NCI-H1092 treated with DMSO at 0.1 percent for 48 hours (cell line): ENCODE measurements at places on chromosomes 3 and 15.

GRCh38 chr3:155382396-155383042, 89.0 kb upstream of the STRIT1 start:
- peak; percentile 29 for DNase-seq

DNA sequence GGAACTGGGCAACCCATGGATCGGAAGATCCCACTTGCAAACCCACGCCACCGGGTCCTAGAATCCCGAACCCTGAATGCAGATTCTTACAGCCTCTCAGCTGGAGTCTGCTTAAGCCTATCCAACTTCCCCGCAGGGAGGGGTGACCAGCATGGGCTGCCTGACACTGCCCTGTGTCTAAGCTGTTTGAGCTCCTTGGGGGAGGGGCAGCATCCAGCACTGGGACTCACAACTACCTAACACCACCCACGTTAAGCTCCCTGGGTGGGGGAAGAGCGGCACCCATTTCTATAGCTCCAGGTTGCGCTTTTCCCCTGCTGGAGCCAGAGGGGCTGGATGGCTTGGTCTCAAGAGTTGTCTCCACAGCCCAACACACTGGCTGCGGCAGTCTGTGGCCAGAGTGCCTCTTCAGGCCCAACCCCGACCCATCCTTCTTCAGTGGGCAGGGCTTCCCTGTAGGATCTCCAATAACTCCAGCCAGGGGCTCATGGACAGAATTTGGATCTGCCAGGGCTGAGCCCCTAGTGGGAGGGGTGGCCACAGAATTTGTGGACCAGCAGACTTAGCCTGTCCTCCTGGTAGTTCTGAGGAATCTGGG, 649.2 kb downstream of the TUSC7 start:
- no peak for DNase-seq

GRCh38 chr3:154954757-154955156, 125.4 kb upstream of the MME start:
- no peak for DNase-seq

DNA sequence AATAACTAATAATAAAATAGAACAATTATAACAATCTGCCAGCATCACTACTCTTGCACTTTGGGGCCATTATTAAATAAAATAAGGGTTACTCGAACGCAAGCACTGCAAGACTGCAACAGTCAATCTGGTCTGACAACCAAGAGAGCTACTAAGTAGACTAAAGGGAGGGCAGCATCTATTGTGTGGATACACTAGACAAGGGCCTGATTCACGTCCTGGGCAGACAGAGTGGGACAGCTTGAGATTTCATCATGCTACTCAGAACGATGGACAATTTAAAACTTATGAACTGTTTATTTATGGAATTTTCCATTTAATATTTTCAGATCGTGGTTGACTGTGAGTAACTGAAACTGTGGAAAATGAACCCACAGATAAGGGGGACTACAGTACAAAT, 39.5 kb downstream of the TNIK start:
- no peak for DNase-seq

GRCh38 chr15:71295603-71296314, 180.5 kb downstream of the THSD4 start:
- DNase-seq: no peak

DNA sequence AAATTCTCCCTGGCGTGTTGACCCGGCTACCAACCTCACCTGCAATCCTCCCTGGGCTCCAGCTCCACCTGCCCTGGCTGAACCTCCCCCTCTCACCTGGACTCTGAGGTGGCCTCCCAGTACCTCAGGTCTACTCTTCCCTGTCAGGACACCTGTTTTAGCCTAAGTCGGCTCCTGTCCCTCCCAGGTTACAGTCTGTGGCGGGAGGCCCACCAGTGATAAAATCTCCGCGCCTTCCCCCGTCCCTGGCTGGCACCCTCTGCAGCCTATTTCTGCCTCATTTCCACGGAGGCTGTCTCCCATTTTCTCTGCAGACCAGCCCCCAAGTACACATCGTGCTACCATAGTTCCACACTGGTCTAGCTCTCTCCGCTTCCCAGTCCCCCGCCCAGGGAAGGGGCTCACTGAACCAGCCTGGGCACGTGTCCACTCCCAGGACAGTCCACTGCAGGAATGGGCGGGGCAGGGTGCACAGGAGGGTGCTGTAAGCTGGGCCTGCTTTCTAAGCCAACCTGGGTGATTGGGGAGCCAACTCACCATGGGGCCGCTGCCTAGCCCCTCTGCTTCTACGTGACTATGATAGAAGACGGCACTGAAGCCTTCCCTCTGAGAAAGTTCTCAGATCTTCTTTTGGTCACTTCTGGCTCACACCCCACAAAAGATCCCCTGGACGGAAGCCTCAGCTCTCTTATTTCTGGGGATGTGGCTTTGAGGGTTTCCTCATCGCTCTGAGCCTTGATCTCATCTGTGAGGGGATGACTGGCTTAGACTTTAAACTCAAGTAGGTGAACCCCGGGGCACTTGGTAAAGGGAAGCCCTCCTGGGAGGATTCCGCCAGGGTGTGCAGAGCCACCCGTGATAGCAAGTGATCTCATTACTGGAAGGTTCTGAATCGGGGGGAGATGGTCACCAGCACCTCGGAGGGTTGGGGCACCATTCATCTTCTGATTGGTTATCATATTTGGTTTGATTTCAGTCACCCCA, 96.6 kb downstream of the NSMCE3 start:
- no peak for DNase-seq

DNA sequence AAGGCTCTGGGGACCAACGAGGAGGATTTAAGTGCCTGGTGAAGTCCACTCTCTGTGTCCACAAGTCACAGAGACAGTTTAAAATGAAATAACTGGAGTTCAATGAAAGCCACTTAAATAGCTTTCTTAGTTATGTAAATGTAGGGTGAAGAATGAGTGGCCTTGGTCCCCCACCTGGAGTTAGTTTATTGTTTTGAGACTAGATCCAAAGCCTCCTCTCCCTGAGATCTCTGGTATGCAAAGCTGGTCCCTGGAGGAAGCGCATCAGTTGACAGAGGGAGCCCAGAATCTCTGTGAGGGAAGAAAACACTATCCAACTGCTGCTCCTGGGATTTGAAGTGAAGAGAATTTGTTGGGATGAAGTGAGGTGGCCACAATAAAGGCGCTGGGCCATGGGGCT, 40.5 kb downstream of the EXOG start:
- no peak for DNase-seq

- DNase-seq: no peak
Measured at GRCh38 chr3:49019941-49020329, 1.6 kb upstream of the DALRD3 start.

DNA sequence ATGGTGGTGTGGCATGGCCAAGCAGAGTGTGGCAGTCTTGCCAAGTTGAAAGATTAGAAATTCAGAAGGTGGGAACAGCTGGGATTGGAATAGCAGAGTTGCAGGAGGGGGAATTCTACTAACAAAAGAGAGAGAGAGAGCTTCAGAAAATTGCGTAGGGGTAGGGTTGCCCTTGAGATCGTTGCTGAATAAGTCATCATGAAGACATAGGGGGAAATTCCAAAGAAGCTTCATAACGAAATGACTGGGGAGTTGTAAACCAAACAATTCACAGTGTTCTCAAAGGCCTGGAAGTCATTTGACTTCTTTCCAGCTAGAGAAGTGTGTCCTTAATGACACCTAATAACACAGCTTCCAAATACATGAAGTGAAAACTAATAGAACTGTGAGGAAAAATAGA, 26.3 kb upstream of the TIPARP start:
- DNase-seq: no peak

GRCh38 chr3:120100711-120101110, 6.5 kb upstream of the GSK3B start:
- no peak for DNase-seq

- DNase-seq: no peak
Measured at GRCh38 chr3:125767641-125768040, 172.3 kb upstream of the OSBPL11 start.

GRCh38 chr15:77251662-77252061, 168.2 kb downstream of the PEAK1 start:
- no peak for DNase-seq

DNA sequence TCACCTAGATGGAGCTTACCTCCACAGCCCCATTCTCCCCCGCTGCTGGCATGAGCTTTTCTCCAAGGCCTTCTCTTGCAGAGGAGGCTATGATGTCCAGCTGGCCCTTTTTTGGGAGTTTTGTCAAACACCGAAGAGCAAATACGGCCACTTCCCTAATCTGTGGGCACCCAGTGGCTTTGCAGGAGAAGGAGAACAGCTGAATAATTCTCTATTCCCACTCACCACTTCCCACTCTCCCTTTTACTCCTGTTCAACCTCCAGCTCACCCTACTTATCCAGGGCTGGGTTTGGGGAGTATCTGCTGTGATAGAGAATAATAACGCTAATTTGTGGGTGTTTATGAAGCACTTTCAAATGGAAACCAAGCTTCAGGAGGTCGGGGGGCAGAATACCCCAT, 93.0 kb downstream of the AAGAB start:
- no peak for DNase-seq

DNA sequence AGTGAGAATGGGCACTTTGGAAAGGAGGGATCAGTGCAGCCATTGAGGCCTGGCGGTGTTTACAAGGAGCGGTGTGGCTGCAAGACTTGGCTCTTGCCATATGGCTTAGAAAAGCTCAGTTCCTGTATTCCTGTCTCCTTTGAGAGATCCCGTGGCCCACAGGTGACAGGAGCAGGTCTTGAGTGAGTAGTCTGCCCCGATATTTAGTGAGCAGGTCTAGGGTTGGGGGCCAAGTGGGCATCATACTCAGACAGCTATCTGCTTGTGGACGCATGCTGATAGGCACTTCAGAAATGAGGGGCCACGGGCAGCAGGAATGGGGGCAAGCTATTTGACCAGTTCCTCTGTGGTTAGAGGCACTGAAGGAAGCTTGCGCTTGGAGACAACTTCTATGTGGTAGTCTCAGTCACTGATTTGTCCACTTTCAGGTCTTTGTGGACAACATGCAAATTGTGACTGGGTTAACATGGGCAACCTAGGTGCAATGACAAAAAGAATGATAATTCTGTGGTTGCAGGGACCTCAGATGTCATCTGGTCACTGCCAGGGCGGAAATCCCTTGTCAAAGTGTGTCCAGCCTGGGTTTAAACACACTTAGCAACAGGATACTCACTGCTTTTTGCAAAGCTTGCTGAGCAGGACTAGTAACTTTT, 1.1 kb downstream of the TMED3 start:
- DNase-seq: no peak

DNA sequence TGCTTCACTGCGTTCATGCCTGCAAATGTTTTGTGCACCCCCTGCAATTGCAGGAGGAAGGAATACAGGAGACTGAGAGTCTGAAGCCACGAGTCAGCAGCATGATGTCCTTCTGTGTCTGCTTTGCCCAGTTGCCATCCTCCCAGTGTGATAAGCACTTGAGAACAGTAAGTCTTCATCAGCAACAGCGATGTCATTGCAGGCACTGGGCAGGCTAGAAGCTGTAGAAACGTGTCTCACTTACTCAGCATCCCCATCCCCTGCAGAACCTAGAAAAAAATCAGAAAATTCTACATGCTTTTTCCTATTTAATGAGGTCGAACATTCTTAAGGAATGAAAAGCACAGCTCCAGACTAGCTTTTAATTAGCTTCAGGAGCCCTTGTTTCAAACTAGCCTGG, 156.5 kb upstream of the LPP start:
- DNase-seq: no peak

- no peak for DNase-seq
Measured at GRCh38 chr15:88202231-88202630, 54.3 kb downstream of the NTRK3 start.

- DNase-seq: no peak
Measured at GRCh38 chr3:191094057-191094845, 104.8 kb upstream of the OSTN start.

- no peak for DNase-seq
Measured at GRCh38 chr3:102299125-102299877, 135.5 kb upstream of the ZPLD1 start.

DNA sequence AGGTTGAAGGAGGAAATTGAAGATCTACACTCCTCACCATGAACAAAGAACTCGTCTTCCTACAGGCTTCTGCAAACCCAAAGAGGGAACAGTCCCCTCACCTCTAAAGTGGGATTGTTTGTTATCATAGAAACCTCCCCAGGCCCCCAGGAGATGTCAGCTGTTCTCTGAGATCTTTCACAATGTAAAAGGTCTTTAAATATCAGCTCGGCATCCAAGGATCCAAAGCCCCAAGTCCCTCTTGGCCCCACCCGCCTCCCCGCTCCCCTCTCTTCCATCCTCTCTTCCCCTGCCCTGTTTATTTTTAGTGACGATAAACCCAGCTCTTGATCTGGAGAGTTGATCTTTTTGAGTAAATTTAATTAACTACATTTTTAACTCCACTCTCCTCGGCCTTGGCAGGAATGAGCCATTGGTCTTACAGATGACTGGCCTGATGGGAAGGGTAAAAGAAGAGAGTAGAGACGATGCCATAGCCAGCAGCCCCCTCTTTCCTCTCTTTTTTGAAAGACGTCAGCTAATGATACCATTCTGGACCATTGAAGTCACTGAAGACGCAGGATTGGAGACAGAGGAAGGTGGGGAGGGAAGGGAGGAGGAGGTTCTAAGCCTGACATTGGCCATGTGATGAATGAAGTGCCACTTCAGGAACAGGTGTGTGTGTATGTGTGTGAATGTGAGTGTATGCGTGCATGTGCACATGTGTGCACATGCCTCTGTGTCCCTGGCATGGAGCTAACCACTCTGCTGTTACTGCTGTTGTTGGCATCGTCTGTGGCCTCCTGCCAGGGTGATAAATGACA, 521.8 kb downstream of the NTRK3 start:
- DNase-seq: no peak

DNA sequence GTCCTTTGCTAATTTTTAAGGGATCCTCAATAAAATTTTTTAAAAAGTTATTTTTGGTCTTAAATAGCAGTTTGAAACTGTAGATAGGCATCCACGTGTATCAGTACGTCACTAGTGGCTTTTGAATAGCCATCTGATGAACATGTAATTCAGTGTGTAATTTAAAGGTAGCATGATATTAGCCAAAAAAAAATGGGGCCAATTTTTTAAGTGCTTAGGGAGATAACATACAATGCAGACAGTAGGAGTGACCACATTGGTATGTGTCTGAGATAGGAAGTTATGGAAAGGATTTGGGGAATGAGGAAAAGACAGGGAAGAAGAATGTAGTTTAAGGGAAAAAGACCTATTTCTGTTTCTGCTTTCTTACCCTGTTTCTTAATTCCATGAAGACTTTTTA, 2.5 kb downstream of the AP4E1 start:
- DNase-seq: no peak

- DNase-seq: no peak
Measured at GRCh38 chr15:85073556-85074194, 92.0 kb downstream of the PDE8A start.

- no peak for DNase-seq
Measured at GRCh38 chr3:173743516-173743915, 346.0 kb downstream of the NLGN1 start.

- DNase-seq: no peak
Measured at GRCh38 chr3:45055032-45055410, 28.9 kb downstream of the CLEC3B start.

DNA sequence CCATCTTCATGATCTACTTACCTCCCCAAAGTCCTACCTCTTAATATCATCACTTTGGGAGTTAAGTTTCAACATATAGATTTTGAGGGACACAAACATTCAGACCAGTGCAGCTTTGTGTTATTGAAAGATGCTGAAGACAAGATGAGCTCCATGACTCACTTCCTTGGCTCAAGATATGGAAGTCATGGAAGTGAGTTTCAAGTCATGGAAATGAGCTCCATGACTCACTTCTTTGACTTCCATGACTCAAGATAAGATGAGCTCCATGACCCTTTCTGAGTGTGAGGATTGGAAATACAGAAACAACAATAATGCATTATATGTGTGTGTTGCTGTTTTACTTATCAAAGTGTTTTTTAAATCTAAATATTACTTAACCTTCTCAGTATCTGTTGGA, 170.2 kb upstream of the TPRG1 start:
- DNase-seq: no peak
